ENCODE measurements at places on chromosomes 16 and 17. TPM values are rescaled to one million over a fixed set of nuclear protein-coding genes. Genes with fewer than 3 reads are reported as not detected.

The TAC4 gene
- not detected for total RNA-seq

The TAT gene
- total RNA-seq = not detected

- no peak for DNase-seq
These were observed 54.2 kb downstream of the CRISPLD2 start for GRCh38 chr16:84874004-84874435.

GRCh38 chr17:61399131-61400065, at the start of gene TBX2:
Gene TBX2 (plus strand): TSS chr17:61399843. CDS start chr17:61400177, 334 bp downstream.
- DNase-seq = peak; percentile 70

The PABPN1L gene
- not detected for total RNA-seq

DNA sequence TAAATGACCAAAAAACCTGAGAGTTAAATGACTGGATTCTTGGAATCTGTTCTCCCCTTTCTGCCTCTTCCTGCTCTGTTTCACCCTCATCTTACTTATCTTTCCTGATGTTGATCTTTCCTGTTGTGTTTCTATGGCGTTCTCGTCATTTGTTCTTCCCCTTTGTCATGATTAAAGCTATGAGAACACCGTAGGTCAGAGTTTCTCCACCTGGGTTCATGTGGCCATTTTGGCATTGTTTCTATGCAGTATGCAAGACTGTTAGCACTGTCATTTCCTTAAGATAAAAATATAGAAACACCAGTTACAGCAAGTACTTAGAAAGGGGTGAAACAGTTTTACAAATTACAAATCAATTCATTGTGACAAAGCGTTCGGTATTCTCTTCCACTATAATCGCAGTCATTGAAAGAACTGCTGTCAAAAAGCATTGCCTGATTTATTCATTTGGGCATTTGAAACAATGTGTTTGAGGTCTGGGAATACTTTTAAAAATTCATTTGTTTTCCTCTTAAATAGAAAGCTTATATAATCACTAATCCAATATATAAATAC, 166.0 kb downstream of the PHKB start:
- DNase-seq = no peak

GRCh38 chr17:18331879-18332278, 16.8 kb downstream of the SMCR8 start:
- DNase-seq = no peak

The KCNH6 gene
- not detected for total RNA-seq

DNA sequence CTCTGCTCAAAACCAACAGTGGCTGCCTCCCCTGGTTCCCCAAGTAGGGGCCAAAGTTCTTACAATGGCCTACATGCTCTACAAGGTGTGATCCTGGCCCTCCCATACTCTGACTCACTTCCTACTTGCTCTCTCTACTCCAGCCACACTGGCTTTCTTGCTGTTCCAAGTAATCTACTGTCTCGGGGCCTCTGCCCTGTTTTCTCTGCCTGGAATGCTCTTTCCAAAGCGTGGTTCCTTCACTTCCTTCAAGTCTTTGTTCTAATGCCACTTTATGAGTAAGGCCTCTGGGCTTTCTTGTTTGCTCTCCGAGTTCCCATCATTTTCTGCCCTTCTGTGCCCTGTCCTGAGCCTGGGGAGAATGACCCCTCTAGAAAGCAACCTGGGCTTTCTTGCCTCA, 4.1 kb upstream of the CDH3 start:
- DNase-seq = peak; percentile 34
